Effector memory CD4-positive, alpha-beta T cell (primary cell): ENCODE measurements at places on chromosomes 5 and 9.
A peak's percentile ranks its signal among the peaks of the same experiment; 100 is the strongest.

DNA sequence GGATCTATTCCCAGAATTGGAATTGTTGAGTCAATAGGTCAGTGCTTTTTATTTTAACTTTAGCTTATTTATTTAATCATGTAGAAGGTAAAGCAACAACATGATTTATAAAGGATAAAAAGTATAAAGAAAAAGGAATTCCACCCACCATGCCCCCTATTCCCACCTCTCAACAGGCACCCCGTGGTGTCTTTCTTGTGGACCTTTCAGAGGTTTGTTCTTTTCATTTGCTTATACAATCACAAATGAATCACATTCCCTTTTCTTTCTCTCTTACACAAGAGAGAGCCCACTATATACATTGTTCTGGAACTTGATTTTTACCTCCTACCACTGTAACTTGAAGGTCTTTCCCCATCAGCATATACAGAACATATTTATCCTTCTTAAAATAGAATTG is 37.2 kb upstream of the SMIM32 start:
- H3K36me3 ChIP-seq = no peaks in the 10 kb centered on the region
- H3K4me3 ChIP-seq = no peak overlapping the region
- no peak for DNase-seq
- no peaks in the 10 kb centered on the region for H3K4me1 ChIP-seq
- H3K27ac ChIP-seq = no peak overlapping the region

DNA sequence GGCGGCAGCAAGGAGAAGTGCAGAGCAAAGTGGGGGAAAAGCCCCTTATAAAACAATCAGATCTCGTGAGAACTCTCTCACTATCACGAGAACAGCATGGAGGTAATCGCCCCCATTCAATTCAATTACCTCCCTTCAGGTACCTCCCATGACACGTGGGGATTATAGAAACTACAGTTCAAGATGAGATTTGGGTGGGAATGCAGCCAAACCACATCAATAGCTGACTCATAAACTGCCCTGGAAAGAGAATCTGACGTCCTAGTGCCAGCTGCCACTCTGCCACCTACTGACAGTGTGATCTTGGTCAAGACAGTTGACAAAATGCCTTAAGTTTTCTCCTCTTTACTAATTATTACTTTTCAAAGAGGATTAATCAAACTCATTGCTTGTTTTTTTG is 128.3 kb downstream of the GPBP1 start:
- no peak overlapping the region for H3K27ac ChIP-seq
- peak; percentile 4 for DNase-seq
- H3K27me3 ChIP-seq = no peaks in the 10 kb centered on the region
- H3K36me3 ChIP-seq = no peaks in the 10 kb centered on the region
- H3K4me3 ChIP-seq = no peak overlapping the region

DNA sequence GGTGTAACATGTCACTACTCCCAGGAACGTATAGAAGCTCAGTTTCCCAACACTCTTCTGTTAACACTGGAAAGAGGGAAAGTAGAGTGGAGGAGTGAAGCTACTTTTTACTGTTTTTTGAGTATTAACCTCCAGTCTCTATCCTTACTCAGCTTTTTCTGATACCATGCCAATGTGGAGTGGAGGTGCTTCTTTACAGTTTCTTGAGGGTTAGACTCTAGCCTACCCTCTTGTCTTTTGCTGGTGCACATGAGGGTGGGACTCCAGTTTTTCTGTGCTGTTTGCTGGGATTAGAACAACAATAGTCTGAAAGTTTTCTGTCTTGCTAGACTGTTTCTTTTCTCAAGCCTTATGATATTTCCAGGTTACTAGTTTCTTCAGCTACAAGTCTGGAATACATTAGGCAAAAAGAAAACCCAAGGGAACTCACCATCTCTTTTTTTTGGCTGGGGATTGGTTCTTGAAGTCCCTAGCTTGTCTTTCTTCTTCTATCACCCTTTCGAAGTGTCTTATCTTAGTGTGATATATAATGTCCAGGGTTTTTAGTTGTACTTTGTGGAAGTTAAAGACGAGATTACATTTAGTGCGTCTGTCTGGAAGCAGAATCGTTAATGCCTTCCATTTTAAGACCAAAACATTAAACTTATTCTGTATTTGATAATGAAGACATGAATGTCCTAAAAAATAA is 35.9 kb downstream of the PRR16 start:
- H3K36me3 ChIP-seq = no peaks in the 10 kb centered on the region
- no peak overlapping the region for H3K27ac ChIP-seq
- DNase-seq = no peak
- no peak overlapping the region for H3K4me3 ChIP-seq
- H3K27me3 ChIP-seq = no peaks in the 10 kb centered on the region

GRCh38 chr5:109335114-109335513 is 74.7 kb downstream of the PJA2 start:
- no peak for DNase-seq
- H3K4me1 ChIP-seq = no peaks in the 10 kb centered on the region
- no peaks in the 10 kb centered on the region for H3K27me3 ChIP-seq
- no peak overlapping the region for H3K4me3 ChIP-seq

- DNase-seq = no peak
- no peak overlapping the region for H3K27ac ChIP-seq
- H3K4me3 ChIP-seq = no peak overlapping the region
These were observed 25.1 kb downstream of the RNF180 start for GRCh38 chr5:64190562-64191306.

GRCh38 chr9:119801311-119801710 is 432.1 kb upstream of the BRINP1 start:
- no peak overlapping the region for H3K27ac ChIP-seq
- DNase-seq = no peak
- no peaks in the 10 kb centered on the region for H3K27me3 ChIP-seq
- no peak overlapping the region for H3K4me3 ChIP-seq
- no peaks in the 10 kb centered on the region for H3K36me3 ChIP-seq

DNA sequence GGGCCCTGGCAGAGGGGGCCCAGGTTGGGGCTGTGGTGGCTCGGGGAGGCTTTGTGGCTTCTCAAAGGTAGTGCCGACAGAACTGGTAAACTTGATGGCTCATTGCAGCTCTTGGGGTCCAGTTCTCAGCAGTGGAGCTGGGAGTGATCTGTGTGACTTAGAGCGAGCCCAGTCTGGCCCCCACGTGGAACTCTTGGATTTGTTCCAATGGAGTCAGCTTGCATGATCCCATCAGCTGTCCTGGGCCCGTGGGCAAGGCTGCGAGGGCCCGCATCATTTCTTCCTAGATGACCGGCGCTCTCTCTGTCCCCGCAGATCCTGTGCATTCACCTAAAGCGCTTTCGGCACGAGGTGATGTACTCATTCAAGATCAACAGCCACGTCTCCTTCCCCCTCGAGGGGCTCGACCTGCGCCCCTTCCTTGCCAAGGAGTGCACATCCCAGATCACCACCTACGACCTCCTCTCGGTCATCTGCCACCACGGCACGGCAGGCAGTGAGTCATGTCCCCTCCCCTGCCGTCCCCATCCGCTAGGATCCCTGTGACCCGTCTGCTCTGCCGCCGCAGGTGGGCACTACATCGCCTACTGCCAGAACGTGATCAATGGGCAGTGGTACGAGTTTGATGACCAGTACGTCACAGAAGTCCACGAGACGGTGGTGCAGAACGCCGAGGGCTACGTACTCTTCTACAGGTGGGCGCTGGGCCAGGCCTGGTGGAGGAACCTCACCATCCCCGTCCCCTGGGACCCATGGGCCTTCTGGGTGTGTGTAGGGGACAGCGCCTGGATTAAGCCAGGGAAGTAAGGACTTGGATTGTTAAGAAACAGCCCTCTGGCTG is 39.2 kb downstream of the USP20 start:
- DNase-seq = no peak
- H3K36me3 ChIP-seq = peaks cover 30% of the 10 kb centered on the region
- H3K27ac ChIP-seq = peak overlapping the region; percentile 33
- H3K4me3 ChIP-seq = no peak overlapping the region
- H3K27me3 ChIP-seq = no peaks in the 10 kb centered on the region
- peaks cover 16% of the 10 kb centered on the region for H3K4me1 ChIP-seq

DNA sequence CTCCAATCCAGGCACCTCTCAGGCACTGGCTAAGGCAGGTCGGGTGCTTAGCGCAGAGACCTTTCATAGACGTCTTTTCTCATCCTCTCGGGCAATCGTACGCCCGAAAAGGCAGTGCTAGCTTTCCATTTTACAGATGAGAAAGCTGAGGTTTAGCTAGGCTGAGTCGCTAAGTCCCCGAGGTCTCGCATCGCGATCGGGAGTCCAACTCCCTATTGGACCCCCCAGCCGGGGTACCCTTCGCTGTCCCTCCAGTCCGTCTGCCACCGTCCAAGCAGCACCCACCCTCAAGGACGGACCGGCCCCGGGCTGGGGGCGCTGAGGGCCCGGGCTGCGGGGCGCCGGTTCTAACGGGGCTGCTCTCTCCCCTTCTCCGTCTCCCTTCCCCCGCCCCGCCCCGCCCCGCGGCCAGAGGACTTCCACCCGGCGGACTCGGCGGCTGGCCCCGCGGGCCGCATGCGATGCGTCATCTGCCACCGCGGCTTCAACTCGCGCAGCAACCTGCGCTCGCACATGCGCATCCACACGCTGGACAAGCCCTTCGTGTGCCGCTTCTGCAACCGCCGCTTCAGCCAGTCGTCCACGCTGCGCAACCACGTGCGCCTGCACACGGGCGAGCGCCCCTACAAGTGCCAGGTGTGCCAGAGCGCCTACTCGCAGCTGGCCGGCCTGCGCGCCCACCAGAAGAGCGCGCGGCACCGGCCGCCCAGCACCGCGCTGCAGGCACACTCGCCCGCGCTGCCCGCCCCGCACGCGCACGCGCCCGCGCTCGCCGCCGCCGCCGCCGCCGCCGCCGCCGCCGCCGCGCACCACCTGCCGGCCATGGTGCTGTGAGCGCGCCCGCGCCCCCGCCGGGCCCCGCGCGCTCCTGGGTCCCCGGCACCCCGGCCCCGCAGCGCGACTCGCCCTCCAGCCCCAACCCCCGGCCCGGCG is 12.5 kb upstream of the EXOSC2 start:
- H3K27me3 ChIP-seq = no peaks in the 10 kb centered on the region
- H3K4me1 ChIP-seq = peaks cover 9% of the 10 kb centered on the region
- peak overlapping the region; percentile 82 for H3K4me3 ChIP-seq
- H3K27ac ChIP-seq = no peak overlapping the region
- DNase-seq = peak; percentile 31

GRCh38 chr5:44860267-44860666 is 51.5 kb downstream of the MRPS30 start:
- H3K27me3 ChIP-seq = no peaks in the 10 kb centered on the region
- no peaks in the 10 kb centered on the region for H3K36me3 ChIP-seq
- DNase-seq = no peak
- no peaks in the 10 kb centered on the region for H3K4me1 ChIP-seq
- no peak overlapping the region for H3K4me3 ChIP-seq
- H3K27ac ChIP-seq = no peak overlapping the region
